ENCODE measurements at places on chromosomes 7 and 10. TPM values are rescaled to one million over a fixed set of nuclear protein-coding genes. Genes with fewer than 3 reads are reported as not detected.

Gene SEPHS1
- 60.8 TPM for total RNA-seq

Gene NEUROD6
- not detected for total RNA-seq

Gene SEMA3C
- 91.0 TPM for total RNA-seq

Gene CFAP70
- 2.9 TPM for total RNA-seq

Gene CRHR2
- total RNA-seq, result not detected

Gene KIF11
- 21.3 TPM for total RNA-seq

Gene TUBAL3
- 0.22 TPM for total RNA-seq

Gene GTF2I
- total RNA-seq, result 152 TPM

Gene TFEC
- total RNA-seq, result not detected

Gene SCIN
- total RNA-seq, result not detected

Gene GLUD1
- 275 TPM for total RNA-seq

Gene PRXL2A
- 6.7 TPM for total RNA-seq

Gene GPR146
- total RNA-seq, result 0.27 TPM

Gene FGFBP3
- 1.1 TPM for total RNA-seq

Gene C10orf53
- total RNA-seq, result not detected

Gene ANTXRL
- total RNA-seq, result not detected

Measured in MCF 10A (cell line).